Gastroesophageal sphincter (tissue), 4 donors: ENCODE measurements at places on chromosomes 5 and 9. TPM values are rescaled to one million over a fixed set of nuclear protein-coding genes. Genes with fewer than 3 reads are reported as not detected.

DNA sequence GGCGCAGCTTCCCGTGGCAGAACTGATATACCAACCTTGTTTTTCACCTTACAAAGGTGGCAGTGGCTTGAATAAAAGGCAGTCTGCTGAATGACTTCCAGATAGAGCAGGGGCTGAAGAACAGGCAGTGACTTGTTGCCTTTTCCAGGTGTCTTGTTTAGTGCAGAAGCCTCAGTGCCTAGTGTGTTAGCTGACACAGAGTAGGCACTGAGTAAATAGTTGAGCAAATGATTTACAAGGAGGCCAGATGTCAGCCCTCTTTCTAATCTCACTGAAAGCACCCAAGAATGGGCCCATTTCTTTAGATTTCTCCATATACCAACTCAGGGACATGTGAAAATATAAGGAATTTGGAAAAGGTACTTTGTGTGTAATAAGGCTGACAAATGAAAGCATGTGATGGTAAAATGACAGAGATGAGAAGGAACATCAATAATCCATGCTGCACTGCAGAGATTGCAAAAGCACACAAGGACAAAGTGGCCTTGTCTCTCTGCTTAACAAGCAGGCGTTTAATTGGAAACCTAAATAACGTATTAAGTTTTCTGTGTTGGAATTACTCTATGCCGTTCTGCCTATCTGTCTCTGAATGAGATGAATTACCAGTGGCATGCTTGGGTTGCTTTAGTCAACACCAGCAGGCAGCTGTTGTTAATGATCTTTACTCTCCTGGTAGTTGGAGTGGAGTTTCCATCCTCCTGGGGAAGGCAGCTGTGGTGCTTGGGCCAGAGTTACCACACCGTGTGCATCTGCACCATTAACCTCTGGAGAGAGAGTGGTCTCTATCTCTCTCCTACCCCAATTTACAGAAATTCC, 360.1 kb upstream of the C9orf72 start:
- no peak for ATAC-seq

GRCh38 chr5:171615705-171616640, 169.6 kb upstream of the SMIM23 start:
- ATAC-seq = no peak

GRCh38 chr9:110050925-110051355, 157.0 kb downstream of the C9orf152 start:
- peak; percentile 72 for ATAC-seq

- ATAC-seq = no peak
These were observed 764.2 kb downstream of the IRX1 start for GRCh38 chr5:4359847-4360246.

DNA sequence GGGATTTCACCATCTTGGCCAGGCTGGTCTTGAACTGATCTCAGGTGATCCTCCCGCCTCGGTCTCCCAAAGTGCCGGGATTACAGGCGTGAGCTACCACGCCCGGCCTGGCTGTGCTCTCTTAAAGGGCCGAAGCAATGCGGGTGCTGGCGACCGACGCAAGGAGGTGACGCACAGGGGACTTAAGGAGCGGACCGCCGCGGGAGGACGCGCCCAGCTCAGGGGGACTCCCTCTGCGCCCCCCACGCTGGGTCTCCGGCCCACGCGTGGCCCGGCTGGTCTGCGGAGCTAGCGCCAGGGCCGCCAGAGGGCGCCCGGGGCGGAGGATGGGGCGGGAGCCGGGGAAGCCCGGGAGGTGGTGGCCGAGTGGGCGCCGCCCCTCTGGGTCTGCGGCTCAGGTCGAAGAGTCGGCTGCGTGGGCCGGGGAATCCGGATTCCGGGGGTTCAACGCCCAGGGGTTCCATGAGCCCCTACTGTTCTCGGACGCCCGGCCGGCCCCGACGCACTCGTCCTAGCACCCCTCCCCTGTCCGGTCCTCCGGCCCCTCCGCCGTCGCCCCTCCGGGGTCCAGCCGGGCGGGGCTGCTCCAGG, 502 bp upstream of the CERCAM start:
- ATAC-seq = peak; percentile 90

DNA sequence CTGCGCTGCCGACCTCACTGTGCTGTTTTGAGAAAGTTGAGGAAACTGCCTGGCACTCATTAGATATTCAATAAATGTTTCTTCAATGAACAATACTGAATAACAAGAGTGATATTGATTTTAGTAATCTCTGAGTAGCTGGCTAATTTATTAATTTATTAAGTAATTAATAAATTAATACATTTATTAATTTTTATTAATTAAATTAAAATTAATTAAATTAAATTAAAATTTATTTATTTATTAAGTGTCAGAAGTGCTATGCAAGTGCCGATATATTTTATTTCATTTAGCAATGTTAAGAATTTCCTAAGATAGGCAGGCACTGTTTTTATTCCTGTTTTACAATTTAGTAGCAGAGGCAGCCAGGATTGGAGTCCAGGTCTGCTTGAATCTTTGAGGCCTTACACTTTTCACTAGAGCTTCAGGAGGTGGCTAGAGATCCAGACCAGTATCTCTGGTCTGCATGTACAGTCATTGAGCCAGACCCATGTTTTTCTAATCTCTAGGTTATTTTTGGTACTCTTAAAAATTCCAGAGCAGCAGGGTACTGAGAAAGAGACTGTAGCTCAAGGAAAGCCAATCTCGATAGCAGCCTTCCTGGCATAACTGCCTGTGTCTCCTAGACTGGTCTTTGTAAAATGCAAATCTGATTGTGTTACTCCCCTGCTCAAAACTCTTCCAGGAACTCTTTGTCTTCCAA, 109.2 kb downstream of the ARHGEF28 start:
- ATAC-seq = no peak

DNA sequence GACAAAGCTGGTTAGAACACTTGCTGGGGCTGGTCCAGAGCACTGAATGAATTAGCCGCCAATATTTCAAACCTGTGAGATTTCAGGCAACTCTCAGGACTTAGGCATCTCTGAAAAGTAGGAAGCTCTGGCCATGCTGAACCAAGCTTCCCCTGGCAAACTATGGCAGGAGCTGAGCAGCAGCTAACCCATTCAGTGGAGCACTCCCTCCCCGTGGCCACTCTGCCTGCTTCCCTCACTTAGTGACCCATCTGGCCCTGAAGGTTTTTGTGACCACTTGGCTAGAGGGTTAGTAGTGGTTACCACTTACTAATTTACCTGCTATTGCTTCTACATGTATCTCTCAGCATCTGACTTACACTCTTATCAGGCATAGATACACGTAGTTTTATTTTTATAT, 25.5 kb downstream of the FOXI1 start:
- ATAC-seq = no peak

DNA sequence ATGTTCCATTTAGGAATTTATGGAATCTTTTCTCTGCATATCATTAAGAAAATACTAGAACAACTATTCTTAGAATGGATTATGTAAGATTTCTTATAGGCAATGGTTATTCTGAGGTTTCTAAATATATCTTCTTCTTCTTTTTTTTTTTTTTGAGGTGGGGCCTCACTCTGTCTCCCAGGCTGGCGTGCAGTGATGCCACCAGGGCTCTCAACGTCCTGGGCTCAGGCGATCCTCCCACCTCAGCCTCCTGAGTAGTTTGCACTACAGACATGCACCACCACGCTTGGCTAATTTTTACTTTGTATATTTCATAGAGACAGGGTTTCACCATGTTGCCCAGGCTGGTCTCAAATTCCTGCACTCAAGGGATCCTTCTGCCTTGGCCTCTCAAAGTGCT, 137.2 kb downstream of the SREK1 start:
- ATAC-seq = no peak

GRCh38 chr5:155480731-155481131, 467.2 kb downstream of the KIF4B start:
- no peak for ATAC-seq

GRCh38 chr5:72673180-72673579, 143.3 kb upstream of the TNPO1 start:
- no peak for ATAC-seq

- ATAC-seq = no peak
These were observed 653.3 kb upstream of the CDH6 start for GRCh38 chr5:30540150-30540549.

DNA sequence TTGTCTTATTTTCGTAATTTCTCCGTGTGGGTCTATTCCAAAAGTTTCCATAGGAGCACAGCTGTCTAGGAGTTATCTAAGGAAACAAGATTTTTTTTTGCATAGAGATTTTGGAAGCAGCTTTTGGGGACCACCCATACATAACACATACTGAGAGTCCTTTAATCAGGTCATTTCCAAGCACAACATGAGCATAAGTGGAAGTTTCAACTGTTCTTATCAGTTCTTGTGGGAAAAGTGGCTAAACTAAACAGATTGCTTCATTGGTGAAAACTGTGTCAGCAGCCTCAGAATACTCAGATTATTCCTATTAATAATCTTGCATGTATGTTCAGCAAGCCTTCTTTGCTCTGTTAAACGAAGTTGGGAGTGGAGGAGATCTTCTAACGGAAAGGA, 153.6 kb upstream of the TYRP1 start:
- no peak for ATAC-seq

- no peak for ATAC-seq
These were observed 13.9 kb downstream of the RAI14 start for GRCh38 chr5:34669931-34670516.

GRCh38 chr9:125990186-125990792, 243.1 kb downstream of the PBX3 start:
- no peak for ATAC-seq

DNA sequence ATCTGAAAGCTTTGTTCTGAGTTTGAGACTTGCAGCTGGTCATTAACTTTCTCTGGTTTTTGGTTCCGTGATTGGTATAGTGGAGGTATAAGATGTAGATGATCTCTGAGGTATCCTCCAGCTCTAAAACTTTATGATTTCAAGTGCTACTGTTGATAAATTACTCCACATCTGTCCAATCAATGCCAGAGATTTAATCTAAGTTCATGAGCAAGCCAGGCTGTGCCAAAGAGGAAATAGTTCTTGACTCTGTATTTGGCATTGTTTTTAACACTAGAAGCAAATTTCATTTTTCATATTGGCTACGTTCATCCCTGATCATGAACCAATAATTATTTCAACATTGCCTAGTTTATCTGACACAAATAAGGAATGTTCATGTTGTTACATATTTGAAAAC, 28.5 kb upstream of the CHD1 start:
- ATAC-seq = no peak

DNA sequence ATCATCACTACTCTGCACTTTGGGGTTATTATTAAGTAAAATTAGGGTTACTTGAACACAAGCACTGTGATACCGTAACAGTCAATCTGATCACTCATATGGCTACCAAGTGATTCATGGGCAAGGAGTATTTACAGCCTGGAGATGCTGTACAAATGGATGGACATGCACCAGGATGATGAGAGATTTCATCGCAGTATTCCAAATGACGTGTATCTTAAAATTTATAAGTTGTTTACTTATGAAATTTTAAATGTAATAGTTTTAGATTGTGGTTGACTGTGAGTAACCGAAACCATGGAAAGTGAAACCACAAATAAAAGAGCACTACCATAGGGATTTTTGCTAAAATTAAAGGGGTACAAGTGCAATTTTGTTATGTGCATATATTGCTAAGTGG, 462.2 kb upstream of the PTGER4 start:
- ATAC-seq = no peak

Gene TMEM215
- 0.12 TPM for total RNA-seq

DNA sequence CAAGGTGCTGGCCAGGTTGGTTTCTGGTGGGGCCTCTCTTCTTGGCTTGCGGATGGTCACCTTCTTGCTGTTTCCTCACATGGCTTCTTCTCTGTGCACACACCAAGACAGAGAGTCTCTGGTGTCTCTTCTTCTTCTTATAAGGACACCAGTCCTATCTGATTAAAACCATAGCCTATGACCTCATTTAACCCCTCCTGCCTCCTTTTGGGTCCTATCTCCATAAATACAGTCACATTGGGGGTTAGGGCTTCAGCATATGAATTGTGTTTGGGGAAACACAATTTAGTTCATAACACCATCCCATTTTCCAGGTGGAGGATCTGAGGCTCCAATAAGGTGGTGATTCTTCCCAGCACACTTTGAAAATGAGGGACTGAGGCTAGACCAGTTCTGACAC, 80.4 kb downstream of the SPRY4 start:
- ATAC-seq = no peak

GRCh38 chr5:142826741-142827492, 56.7 kb downstream of the ARHGAP26 start:
- ATAC-seq = no peak

DNA sequence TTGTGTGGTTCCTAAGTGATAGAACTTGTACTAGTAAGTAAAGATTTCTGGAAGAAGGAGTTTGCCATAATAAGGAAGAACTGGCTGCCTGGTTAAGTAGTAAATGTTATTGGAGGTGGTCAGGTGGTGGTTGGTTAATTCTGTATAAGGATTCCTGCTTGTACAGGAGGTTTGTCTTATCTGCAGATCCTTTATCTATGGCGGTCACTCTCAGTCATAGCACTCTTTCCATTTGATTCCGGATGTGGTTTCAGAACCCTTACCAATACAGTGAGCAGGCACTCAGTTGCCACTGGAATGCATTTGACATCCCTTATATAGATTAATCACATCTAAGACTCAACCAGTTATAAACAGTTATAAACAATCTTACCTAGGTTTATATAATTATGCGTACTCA, 50.3 kb downstream of the RAD50 start:
- no peak for ATAC-seq

- ATAC-seq = no peak
These were observed 12.5 kb upstream of the NOTCH1 start for GRCh38 chr9:136558373-136558772.

DNA sequence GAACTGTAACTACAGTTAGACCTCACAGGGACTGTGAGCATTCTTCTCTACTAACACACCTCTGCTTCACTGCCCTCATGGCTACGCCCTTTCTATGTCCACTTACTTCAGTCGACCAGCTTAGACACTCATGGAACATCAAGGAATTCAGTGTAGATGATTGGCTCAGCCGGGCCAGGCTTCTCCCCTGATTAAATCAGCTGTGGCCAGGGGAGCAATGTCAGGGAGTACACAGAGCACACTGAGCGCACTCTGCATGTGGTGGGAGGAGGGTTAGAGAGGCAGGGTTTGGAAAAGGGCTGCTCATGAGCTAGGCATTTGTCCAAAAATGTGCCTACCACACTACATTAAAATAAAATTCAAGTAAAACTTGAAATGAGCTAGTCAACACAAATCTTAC, 400.5 kb downstream of the ARRDC3 start:
- no peak for ATAC-seq

Gene NR2F1-AS1
- 7.0 TPM for total RNA-seq
